MM.1S (cell line): ENCODE measurements at places on chromosomes 1 and 21.

DNA sequence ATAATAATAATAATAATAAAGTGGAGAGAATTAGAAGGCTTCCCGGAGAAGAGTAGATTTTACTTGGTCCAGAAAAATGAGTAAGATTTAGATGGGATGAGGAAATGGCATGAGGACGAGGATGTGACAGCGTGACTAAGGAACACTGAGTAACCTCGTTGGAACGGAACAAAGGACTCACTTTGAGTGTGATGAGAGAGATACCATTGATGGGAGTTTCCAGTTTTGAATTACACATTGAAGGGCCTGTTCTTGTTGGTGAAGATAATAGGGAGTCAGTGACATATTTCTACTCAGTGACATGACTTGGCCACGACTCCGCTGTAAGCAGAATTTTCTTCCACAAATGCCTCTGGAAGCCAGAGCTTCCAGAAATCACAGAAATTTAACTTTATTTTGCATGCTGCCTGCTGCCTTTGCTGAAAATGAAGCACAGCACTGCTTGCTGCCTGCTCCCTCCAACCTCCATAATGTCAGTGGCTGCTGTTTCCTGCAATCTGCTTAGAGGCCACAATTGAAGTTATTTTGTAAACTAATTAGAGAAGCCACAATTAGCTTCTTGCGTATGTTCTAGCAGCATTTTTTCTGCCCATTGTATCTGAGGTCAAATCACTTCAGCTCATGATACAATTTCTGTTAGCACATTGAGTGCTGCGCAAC, 33.7 kb upstream of the FBXO28 start:
- H3K27ac ChIP-seq, result no peak overlapping the region
- no peaks in the 10 kb centered on the region for H3K4me1 ChIP-seq
- H3K27me3 ChIP-seq, result no peaks in the 10 kb centered on the region
- no peak overlapping the region for H3K4me3 ChIP-seq

GRCh38 chr1:31944205-31945089, 6.3 kb upstream of the PTP4A2 start:
- H3K4me1 ChIP-seq, result no peaks in the 10 kb centered on the region
- DNase-seq, result no peak
- H3K4me3 ChIP-seq, result no peak overlapping the region
- no peaks in the 10 kb centered on the region for H3K27me3 ChIP-seq

DNA sequence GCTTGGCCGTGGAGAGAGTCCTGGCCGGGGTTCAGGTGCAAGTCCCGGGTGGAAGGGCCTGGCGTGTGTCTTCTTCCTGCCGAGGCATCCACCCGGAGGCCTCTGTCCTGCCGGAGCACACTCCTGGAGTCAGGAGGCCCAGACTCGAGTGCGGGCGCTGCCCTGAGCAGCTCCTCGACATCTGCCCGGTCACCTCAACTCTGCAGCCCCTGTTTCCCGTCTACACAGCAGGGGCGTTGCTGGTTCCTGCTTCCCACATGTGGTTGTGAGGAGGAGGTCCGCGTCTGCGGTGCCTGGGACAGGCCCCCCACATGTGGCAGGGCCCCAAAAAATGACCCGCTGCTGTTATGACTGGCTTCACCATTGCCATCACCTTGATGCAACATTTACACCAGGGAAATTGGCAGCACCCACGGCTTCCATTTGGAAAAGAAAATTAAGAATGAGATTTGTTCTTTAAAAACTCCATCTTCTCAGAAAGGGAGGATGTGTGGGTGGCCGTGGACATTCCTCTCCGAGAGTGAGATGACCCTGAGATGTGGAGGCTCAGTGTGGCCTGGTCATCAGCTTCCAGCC, 169.8 kb downstream of the PRDM16 start:
- no peak overlapping the region for H3K4me3 ChIP-seq
- H3K4me1 ChIP-seq, result peaks cover 9% of the 10 kb centered on the region
- H3K27me3 ChIP-seq, result peaks cover 95% of the 10 kb centered on the region
- no peaks in the 10 kb centered on the region for H3K36me3 ChIP-seq

- no peaks in the 10 kb centered on the region for H3K36me3 ChIP-seq
- H3K4me1 ChIP-seq, result no peaks in the 10 kb centered on the region
- H3K4me3 ChIP-seq, result no peak overlapping the region
- no peak overlapping the region for H3K27ac ChIP-seq
- DNase-seq, result no peak
- no peaks in the 10 kb centered on the region for H3K27me3 ChIP-seq
These were observed 1829.2 kb downstream of the NCAM2 start for GRCh38 chr21:22827422-22827821.

GRCh38 chr1:34697818-34698217, 57.0 kb upstream of the GJB5 start:
- no peaks in the 10 kb centered on the region for H3K4me1 ChIP-seq
- no peaks in the 10 kb centered on the region for H3K36me3 ChIP-seq
- no peak overlapping the region for H3K4me3 ChIP-seq
- H3K27me3 ChIP-seq, result peaks cover 52% of the 10 kb centered on the region
